ENCODE measurements at places on chromosomes 1 and 21.

DNA sequence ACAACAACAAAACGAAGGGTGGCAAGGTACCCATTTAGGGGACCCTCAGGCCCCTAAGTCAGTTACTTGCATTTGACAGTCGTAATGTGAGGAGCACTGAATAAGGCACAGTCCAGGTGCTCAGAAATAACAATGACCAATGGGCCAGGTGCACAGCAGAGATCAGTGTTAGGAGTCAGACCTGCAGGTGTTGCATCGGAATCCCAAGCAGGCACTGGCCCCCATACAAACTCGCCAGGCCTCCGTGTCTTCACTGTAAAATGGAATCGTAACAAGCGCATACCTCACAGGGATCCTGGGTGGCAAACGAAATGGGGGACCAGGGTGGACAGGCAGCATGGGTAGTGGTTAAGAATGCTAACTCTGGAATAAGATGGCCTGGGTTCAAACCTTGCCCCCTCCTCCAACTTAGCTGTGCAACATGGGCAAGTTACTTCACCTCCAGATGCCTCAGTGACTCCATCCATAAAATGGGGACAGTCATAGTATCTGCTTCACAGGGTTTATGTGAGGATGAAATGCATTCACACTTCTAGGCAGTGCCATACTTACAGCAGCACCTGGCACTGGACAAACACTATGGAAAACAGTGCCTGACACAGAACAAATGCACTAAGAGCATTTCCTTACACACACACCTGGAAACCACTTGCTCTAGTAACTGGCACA, 20.2 kb downstream of the RCAN1 start:
- DNase-seq = no peak

DNA sequence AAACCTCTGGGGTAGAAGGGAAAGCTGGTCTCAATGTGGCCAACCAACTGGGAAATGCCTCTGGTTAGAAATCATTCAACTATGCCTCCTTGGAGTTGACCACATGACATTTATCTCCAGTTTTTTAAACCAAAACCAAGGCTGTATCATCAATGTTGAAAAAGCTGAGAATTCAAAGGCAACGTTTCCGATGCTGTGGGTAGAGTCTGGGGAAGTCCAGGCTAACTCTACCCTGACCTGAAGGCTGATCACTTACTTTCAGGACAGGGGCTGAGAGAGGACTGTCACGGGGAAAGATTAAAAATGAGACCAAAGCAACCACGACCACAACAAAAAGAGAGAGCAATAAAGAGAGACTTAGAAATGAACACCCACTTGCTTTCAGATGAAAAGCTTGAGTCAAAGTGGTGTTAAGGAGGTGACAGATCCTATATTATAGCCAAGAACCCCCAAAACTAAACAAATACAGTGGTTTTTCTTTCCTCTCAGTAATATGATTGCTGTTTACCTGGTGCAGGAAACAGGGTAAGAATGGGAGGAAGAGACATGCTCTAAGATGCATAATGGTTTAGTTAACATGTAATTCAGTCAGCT, 90.8 kb upstream of the TNFSF4 start:
- DNase-seq = no peak

- peak; percentile 22 for DNase-seq
These were observed 147.2 kb downstream of the PEX14 start for GRCh38 chr1:10621906-10622305.

GRCh38 chr1:30725450-30726095, 2.2 kb upstream of the MATN1 start:
- no peak for DNase-seq

- DNase-seq = no peak
These were observed 18.1 kb upstream of the IFFO2 start for GRCh38 chr1:18974606-18975005.

- DNase-seq = no peak
These were observed 35.3 kb upstream of the POFUT2 start for GRCh38 chr21:45322960-45323461.

- no peak for DNase-seq
These were observed 113.1 kb upstream of the FGGY start for GRCh38 chr1:59183749-59184317.

DNA sequence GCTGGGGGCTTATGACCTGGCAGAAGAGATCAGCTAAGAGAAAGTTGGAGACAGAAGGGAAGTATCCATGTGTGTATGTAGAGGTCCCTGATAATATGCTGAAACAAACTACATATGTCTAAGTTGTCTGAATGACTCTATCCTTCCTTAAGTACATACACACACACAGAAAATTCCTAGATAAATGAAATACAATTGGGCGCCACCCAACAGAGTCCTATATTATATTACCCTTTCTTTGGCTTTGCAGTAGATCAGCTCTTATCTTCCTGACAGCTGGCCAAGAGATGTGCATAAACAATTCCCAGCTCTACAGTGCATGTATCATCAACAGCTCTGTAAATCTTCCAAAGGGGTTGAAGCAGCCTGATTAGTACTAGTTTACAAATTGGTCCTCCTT, 40.1 kb downstream of the SORT1 start:
- DNase-seq = no peak

GRCh38 chr21:42500736-42501135, 4.7 kb upstream of the RSPH1 start:
- no peak for DNase-seq

DNA sequence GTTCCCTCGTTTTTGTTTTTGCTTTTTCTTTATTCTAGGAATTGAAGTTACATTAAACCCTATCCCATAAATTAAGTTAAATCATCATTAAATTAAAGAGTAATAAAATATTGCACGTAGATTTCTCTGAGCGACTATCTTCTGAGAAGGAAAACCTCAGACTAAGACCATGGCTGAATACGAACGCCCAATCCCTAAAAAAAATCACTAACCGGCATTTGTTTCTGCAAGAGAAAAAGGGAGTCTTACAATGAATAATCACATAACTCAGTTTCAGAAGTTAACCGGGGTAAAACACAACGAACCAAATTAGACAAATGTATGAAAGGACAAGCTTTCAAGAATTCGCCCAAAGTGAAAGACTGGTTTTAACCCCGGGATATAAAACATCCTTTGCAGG, 1.3 kb downstream of the PIK3R3 start:
- no peak for DNase-seq

- no peak for DNase-seq
These were observed 3.0 kb downstream of the FUBP1 start for GRCh38 chr1:77975907-77976306.

- no peak for DNase-seq
These were observed 37.6 kb downstream of the ZBTB40 start for GRCh38 chr1:22489278-22489677.

- DNase-seq = no peak
These were observed 151.8 kb upstream of the ST6GALNAC5 start for GRCh38 chr1:76715474-76715873.

DNA sequence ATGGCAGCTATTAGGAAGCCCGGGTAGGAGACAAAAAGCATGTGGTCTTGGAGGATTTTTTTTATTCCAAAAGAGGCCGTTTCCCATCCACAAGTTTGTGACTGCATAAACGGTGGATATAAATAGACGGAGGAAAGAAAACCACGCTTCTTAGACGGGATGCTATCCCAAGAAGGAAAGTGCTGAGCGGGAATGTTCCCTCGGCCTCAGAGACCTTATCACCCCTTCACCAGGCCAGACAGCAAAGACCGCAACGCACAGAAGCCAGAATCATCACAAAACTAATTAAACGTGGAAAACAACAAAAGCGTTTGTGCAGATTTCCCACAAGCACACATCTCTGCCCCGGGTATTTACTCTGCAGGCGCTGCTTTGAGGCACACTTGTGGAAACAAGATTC, 43.2 kb downstream of the HLCS start:
- no peak for DNase-seq

DNA sequence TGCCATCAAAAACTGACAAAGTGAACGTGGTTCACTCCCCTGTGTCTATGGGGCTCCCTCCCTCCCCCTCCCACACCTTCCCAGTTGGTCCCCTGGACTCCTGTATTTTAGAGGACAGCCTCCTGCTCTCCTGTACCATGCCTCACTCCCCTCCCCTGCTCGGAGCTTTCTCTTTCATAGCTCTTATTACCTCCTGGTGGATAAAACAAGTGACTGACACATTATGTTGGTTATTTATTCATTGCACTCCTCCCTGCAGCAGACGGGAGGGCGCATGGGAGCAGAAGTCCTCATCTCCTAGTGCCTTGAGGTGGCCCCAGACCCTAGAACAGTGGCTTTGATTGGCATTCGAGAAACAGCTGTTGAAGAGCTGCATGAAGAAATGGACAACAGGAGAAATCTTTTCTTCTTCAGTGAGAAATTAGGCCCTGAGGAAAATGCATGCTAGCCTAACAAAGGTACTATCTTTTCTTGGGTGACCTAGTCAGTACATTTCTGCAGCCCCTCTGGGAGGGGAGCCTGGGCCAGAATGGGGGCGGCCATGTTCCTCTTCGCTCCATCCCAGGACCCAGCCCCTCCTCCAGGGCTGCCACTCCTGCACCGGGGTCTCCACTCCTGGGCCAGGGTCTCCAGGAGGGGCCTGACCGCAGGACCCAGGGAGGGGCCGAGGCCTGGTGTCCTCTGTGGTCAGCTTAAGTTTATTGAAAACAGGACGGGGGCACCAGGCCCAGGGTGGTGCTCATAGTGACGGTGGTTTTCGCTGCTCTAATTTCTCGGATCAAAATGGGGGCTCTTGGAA, 1.2 kb upstream of the TFF1 start:
- no peak for DNase-seq

DNA sequence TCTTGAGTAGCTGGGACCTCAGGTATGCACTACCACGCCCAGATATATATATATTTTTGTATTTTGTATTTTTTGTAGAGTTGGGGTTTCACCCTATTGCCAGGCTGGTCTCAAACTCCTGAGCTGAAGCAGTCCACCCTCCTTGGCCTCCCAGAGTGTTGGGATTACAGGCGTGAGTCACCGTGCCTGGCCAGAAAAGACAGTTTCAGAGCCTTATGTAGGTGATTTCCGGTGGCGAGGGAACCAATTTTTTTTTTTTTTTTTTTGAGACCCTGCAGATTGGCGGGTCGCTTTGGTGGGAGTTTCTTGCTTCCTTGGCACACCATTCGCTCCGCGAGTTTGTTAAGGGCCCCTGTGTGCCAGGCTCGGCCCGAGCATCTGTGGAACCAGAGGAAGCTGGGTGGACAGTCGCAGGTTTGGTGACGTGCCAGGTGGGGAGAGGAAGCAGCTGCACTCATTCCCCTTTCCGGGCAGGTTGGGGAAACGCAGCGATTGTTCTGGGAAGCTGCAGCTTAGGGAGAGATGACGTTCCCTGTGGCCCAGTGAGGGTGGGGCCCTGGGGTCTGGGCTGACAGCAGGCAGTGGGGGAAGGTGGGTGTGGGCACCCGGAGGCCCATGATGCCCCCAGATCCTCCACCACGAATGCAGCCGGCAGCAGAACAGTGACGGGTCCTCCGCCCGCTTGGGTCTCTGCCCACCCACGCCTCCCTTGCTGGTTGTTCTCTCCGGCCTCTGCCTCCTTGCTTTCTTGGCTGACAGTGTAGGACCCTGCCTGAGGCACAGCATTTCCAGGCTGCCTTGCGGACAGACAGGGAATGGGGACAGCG, 25.1 kb downstream of the SPSB1 start:
- DNase-seq = peak; percentile 75

DNA sequence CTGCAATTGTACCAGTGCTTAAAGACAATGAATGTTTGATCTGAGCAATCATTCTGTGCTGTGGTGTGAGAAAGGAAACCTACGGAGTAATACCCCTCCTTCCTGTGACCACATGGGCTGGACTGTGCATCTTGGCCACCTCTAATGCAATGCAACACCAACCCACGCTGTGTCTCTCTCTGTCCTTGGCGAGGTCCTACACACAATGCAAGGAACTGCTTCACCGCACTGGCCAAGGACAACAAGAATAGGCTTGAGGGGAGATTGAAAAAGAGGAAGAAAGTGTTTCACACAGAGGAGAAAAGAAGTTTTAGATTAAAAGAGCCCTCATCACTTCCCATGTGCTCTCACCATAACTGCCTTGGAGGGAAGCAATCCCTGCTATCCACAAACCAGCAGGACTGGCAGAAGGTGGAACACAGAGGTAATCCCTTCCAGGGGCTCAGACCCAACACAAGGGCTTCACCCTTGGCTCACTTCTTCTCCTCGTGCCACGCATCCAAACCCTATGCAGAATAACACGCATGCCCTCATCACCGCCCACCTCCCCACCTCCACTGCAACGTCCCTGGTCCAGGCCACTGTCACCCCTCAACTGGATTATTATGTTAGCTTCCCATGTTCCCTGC, 112.5 kb upstream of the ERG start:
- no peak for DNase-seq

DNA sequence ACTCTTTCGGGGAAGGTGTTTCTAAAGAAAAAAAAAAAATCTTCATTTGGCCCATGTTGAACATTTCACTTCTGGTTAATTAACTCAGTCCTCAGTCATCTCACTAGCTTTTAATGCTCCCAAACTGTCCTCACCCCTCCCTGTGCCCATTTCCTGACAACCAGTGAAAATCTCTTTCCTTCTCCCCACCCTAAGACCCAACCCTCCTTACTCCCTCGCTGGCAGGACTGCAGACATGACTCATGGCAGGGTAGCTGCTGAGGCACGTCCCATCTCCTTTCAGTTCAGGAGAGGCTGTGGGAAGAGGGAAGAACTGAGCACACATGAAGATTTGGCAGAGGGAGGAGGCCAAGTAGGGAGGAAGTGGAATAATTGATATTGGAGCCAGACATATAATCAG, 12.6 kb downstream of the PKP1 start:
- DNase-seq = no peak

GRCh38 chr1:117436513-117436912, 69.3 kb downstream of the MAN1A2 start:
- DNase-seq = no peak

DNA sequence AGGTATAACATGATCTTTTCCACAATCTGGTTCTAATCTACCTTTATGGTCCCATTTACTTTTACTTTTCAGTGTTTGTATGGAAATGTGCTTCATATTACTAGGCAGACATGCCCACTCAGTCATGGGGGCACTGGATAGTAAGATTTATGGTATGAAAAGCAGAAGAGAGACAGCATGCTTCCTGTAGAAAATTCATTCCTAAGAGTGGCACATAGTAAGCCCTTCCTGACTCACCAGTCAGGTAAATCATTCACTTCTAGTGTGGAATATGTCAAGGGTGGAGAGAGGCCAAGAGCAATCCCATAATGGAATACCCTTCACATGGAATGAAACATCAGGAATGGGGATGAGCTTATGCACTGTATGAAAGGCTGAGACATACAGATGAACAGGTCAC, 49.5 kb upstream of the BCL10 start:
- no peak for DNase-seq

All from right forelimb (tissue), 1 donor.